Karpas-422 (cell line): ENCODE measurements at places on chromosomes 11 and 22. TPM values are rescaled to one million over a fixed set of nuclear protein-coding genes. Genes with fewer than 3 reads are reported as not detected.

KRTAP5-7 gene
- total RNA-seq = 1.5 TPM in 1 of 2 replicates, not detected in the other

- H3K4me1 ChIP-seq = no peaks in the 10 kb centered on the region
- H3K4me3 ChIP-seq = no peak overlapping the region
- H3K27ac ChIP-seq = no peak overlapping the region
Measured at GRCh38 chr11:41897991-41898390, 438.5 kb upstream of the LRRC4C start.

DNA sequence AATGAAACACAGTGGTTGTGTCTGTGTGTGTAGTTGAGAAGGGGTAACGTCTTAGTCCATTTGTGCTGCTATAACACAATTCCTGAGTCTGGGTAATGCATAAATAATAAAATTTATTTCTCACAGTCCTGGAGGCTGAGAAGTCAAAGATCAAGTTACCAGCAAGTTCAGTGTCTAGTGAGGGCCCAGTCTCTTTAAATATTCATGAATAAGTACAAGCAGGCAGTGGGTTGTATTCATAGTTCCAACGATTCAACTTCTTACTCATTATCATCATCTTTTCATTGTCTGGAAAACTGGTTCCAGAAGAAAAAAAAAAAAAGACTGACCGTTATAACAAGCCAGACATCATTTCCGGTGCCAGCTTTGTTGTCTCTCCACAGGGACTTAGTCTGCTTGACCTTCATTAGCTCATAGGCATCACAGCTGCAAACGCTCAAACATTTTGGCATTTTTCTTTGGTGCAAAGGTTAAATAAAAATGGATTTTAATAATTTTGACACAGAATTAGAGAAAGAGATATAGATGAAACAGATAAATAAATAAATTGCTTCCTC lies 1297.5 kb downstream of the LRRC4C start:
- no peak overlapping the region for H3K27ac ChIP-seq
- no peaks in the 10 kb centered on the region for H3K27me3 ChIP-seq
- H3K36me3 ChIP-seq = no peaks in the 10 kb centered on the region

- no peak overlapping the region for H3K27ac ChIP-seq
- no peaks in the 10 kb centered on the region for H3K36me3 ChIP-seq
Measured at GRCh38 chr11:59418156-59418555, 8.1 kb downstream of the OR5A2 start.
